ENCODE measurements at places on chromosomes 12 and 14. TPM values are rescaled to one million over a fixed set of nuclear protein-coding genes. Genes with fewer than 3 reads are reported as not detected.

ANGEL1 gene
- total RNA-seq = 6.7 TPM

GPD1 gene
- 0.14 TPM for total RNA-seq

KRT83 gene
- 6.0 TPM for total RNA-seq

BIN2 gene
- total RNA-seq = 0.08 TPM

Measured in A549 treated with Mapracorat at 1 μM for 4 hours (cell line).